ENCODE measurements at places on chromosomes 5 and 9.

- DNase-seq: no peak
Measured at GRCh38 chr9:90772386-90772785, 29.2 kb upstream of the SYK start.

DNA sequence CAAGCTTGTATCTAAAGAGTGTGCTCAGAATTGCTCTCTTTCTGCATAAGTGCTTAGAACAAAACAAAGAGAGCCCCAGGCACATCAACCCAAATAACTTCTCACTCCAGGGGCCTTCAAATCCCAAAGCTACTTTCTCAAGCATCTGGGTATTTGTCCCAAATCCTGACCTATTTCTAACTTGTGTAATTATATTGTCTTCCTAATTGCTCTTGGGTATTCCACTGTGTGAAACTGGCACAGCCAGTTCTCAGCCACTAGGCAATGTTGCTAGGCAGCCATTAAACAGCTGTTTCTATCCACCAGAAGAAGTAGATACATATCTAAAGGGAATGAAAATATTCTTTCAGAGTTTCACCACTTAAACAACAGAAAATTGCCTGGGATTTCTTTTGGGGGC lies 198.8 kb downstream of the PRELID2 start:
- no peak for DNase-seq

- no peak for DNase-seq
Measured at GRCh38 chr5:53006911-53007890, 18.0 kb downstream of the ITGA2 start.

DNA sequence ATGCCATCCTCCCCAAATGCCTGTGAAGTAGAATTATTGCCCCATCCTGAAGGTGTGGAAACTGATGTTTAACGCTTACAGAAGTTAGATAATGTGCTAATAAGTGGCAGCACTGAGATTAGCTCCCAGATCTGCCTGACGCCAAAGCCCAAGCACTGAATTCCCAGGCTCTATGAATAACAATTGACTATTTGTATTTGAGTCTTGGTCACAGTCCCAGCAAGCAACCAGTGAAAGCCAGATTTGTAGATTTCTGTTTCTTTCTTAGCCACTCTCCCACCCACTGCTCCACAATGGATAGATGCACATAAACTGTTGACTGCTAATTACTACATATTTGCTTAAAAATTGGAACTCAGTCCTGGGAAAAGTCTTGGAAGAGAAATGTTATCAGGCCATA lies 34.4 kb downstream of the FAM240B start:
- no peak for DNase-seq

DNA sequence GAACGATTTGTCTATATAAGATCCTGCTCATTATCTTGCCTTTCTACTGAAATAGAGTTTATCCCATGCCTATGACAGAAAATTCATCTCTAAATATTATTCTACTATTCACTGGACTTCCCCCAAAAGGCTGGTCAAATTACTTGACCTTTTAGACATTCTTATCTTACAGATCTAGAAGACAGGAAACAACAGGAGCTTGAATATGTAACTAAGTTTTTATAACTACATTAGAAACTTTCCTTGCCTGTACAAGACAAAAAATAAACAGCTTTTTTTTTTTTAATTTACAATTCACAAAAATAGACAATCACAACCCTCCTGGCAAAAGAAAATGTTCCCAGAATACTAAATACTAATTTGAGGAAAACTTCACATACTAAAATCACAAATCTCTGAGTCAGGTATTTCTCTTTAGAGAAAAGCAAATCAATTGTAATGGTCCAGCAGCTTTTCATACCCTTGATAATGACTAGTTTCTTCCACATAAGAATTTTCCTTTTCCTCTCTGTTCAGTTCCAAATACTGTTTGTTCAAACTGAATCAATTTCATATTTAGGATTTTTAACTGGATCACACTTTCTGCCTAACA lies 68.6 kb downstream of the MLLT3 start:
- no peak for DNase-seq

DNA sequence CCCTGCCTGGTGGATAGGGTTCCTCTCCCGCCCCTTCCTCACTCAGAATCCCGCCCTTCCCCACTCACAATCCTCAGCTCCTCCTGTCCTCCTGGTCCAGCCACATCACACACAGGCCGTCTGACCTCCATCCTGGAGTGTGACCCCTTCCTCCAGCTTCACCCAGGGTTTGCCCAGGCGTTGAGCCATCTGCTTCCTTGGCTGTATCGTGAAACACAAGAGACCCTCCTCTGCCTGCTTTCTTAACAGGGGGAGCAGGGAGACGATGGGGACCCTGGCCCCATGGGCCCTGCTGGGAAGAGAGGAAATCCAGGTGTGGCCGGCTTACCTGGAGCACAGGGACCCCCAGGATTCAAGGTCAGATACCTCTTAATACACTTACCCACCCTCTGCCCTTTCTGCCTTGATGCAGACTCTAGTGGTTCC lies 32.3 kb upstream of the ORM1 start:
- no peak for DNase-seq

- DNase-seq: no peak
Measured at GRCh38 chr5:54645882-54646355, 128.4 kb downstream of the SNX18 start.

DNA sequence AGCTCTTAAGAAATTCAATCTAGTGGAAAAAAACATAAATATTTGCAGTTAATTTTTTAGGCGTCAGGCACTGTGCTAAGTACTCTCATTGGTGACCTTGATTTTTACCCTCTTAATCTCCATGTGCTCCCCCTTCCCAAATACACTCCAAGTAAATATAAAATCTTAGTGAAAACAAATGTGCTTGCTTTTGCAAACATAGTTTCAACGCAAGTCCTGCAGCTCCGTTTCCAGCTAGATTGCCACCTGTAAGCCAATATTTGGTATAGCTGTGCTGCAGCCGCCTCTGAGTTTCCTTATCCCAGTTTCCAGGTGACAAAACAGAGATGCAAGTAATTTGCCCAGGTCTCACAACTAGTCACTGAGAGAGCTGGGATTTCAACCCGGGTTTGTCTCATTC lies 1.9 kb upstream of the MTMR12 start:
- no peak for DNase-seq

DNA sequence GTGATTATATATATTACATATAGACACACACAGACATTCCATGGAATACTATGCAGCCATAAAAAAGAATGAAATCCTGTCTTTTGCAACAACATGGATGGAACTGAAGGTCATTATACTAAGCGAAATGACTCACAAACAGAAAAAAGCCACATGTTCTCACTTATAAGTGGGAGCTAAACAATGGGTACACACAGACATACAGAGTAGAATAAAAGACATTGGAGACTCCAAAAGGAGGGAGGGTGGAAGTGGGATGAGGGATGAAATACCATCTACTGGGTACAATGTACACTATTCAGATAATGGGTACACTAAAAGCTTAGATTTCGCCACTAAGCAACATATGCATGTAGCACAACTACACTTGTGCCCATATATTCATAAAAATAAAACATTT lies 170.0 kb upstream of the RGMB start:
- DNase-seq: no peak

DNA sequence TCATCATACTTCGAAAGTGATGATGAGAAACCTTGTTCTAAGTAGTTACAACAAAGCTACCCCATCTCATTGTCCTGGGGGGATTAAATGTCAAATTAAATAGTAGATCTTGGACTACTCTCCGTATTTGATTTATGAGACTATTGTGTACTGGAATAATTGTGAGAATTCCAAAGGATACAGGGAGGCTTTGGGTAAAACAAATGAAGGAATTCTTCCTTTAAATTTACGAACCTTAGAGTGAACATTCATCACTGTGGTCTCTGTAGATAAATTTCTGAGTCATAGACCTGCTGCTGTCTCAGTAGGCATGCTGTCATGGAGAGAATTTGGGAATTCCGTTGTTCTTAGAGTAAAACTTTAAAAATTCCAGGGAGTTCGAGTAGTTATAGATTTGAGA lies 836.2 kb downstream of the DNAH5 start:
- DNase-seq: no peak

- DNase-seq: no peak
Measured at GRCh38 chr5:73093943-73094342, 26.4 kb upstream of the TMEM171 start.

DNA sequence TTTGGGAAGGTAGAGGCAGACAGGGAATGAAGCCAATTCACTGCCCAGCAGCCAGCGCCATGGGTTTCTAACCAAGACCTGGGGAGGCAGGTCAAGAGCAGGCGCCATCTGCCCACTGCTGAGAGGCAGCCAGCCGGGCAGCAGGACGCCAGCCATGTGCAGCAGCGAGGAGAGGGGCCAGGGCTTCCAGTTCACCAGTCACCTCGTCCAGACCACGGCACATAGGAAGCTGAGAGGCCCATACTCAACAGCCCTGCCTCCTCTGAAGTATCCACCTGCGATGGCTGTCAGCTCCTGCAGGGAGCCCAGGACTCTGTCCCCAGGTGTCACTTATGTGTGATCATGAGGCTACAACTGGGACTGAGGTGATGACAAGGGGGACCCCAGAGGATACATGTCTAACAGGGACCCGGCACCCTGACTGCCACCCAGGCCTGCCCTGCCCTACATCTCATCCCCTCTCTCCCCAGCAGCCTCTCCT lies 30.1 kb downstream of the IPPK start:
- no peak for DNase-seq

DNA sequence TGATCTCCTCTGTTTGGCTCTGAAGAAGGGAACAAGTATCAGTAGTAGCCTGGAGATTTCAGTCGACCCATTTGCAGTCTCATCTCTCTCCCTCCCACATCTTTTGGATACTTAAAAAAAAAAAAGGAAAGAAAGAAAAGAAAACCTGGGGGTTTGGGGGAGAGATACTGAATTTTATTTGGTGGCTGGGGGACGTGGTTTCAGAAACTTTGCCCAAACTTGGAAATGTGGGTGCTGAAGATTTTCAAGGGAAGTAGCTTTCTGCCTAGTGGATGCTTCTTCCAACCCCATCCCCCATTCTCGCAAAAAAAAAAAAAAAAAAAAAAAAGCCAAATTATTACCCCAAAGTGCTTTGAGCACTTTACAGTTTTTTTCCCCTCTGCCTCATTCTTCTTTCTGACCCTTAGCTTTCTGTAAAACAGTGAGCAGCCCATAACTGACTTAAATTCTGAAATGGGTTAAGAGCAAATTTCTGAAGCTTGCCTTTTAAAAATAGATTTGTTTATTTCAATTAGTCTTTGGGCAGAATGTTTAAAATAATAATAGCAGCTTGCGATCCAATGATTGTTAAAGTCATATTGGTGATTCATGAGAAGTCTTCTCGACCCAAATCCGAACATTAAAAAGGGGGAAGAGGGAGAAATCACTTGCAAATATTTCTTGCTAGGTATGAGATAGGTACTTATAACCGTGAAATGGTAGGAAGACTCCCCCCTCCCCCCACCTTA lies 894 bp downstream of the FST start:
- no peak for DNase-seq

- DNase-seq: no peak
Measured at GRCh38 chr9:136426787-136427186, 12.9 kb downstream of the INPP5E start.

GRCh38 chr9:78320030-78320693 lies 23.2 kb downstream of the PSAT1 start:
- DNase-seq: no peak

DNA sequence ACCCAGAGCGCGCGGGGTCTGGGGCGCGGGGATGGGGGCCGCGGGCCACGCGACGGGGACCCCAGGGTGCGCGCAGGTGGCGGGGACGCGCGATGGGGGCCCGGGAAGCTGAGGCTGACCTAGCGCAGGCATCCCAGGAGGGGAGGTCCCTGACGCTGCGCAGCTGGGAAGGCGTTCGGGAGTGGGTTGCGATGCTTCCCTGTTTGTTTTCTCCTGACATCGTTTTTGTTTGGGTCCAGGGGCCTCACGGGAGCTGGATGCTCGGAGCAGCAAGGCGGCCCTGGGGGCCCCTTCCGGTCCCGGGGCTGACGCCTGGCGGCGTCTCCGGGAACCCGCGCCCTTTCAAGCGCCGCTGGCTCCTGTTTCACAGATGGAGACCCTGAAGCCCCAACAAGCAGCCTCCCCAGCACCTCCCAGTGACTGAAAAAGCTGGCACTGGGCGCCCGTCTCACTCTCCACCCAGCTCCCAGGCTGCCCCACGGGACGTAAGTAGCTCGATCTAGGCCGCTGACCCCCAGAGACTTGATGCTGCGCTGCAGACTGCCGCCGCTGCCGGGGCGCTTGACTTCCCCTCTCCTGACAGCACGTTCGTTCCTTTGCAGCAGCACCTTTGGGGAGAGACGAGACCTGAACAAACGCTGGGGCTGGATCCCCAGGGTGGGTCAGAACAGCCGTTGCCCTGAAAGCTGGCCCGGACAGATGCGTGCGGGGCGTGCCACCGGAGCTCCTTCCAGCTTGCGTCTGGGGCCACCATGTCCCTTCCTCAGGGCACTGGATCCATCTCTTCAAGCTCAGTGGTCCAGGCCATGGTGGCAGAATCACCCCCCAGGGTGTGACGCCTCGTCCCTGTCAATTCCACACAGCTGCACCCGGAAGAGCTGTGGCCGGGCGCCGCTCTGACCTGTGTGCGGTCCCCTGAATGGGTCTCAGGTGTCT lies 593 bp downstream of the BRD3OS start:
- peak; percentile 52 for DNase-seq

GRCh38 chr9:92463984-92464383 lies 18.3 kb downstream of the ASPN start:
- no peak for DNase-seq

DNA sequence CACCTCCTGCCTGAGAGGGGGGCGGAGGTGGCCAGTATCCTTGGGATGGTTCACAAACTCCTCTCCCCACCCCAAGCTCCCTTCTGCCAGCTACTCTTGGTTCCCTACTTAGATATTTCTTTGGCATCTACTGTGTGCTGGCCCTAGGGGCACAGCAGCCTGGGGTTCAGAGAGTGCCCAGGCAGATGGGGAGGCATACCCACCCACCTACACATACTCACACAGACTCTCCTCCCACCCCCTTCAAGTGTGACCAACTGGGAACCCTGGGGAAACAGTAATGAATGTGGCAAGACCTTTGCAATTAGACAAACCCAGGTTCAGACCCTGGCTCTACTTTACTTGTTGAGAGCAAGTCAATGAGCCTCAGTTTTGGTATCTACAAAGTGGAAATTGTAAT lies 44.4 kb upstream of the PSD2 start:
- no peak for DNase-seq

DNA sequence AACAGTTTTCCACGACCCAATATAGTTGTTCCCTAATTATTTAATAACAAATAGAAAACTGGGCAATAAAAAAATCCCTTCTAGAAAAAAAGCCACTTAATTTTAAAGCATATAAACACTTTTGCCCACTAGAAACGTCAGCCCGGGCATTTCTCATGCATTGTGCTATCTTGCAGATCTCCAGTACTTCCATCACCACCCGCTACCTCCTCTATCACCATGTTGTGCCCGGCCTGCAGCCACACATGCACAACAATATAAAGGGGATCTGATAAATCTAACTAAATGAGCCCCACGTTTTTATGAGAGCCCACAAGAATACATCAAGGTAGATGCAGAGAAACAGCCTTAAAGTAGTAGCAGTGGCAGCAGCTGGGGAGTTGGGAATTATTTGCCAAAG lies 272.7 kb downstream of the MLLT3 start:
- no peak for DNase-seq

Data from activated CD4-positive, CD25-positive, alpha-beta regulatory T cell treated with anti-CD3 and anti-CD28 coated beads, Interleukin-2, amount 50 U/mL, for 72 hours (primary cell).